ENCODE measurements at places on chromosomes 1 and 21. TPM values are rescaled to one million over a fixed set of nuclear protein-coding genes. Genes with fewer than 3 reads are reported as not detected.

KCNJ9 gene
- total RNA-seq: not detected

CYB561D1 gene
- 5.2 TPM for total RNA-seq

NECTIN4 gene
- total RNA-seq: 1.6 TPM

TTC24 gene
- not detected for total RNA-seq

CD5L gene
- not detected for total RNA-seq

RNU1-1 gene
- 7.3 TPM for total RNA-seq

FCGR1A gene
- total RNA-seq: not detected

ANKRD45 gene
- 0.14 TPM for total RNA-seq

SIK1 gene
- 9.8 TPM for total RNA-seq

All from A549 treated with DMSO at 1 μM for 4 hours (cell line).